Neural crest cell (in vitro differentiated cells): ENCODE measurements at places on chromosomes 11 and 22. TPM values are rescaled to one million over a fixed set of nuclear protein-coding genes. Genes with fewer than 3 reads are reported as not detected.

DNA sequence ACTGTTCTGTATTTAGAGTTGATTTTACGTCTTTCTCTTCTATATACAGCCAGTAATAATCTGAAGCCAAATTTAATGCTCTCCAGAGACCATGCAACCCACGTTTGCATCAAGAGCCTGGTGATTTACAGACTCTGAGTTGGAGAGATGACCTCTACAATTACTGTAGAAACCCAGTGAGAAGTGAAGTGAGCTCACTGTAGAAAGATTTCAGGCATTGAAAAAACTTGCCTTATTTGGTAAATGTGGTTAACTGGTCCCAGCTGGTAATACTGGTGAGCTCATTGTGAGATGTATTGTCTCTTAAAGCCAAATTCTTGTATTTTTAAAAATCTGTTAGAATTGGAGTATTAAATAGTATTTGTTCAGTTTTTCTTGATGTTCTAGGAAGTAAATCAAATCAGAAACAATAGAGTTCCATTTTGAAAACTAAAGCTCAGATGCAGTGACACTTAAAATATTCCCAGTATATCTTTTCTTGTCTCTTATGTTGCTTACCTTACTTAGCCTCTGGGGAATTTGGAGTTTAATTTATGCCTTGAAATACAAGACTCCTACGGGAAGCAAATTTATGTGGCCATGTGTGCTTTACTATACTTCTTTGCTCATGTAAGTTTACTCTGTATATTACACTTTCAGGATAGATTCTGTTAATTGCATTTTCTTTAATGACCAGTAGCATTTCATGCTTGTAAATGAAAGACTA lies 189.9 kb downstream of the ARHGAP42 start:
- no peak for DNase-seq

- DNase-seq: peak; percentile 21
These were observed 27.1 kb upstream of the TMA7B start for GRCh38 chr22:39932918-39933649.

Gene OR51L1
- total RNA-seq: not detected in 2 replicates

DNA sequence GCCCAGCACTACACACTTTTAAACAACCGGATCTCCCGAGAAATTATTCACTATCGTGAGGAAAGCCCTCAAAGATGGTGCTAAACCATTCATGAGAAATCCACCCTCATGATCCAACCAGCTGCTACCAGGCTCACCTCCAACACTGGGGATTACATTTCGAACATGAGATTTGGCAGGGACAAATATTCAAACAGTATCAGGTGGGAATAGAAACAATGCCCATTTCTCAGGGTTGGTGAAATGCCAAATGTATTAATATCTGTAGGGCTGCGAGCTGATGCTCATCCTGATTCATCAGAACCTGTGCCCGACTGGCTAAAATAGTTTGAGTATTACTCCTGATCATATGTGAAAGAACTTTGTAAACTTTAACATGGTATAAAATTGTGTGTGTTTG lies 15.8 kb upstream of the PTPRJ start:
- DNase-seq: no peak

- no peak for DNase-seq
These were observed 27.4 kb downstream of the DAGLA start for GRCh38 chr11:61707574-61707973.

- no peak for DNase-seq
These were observed 47.8 kb upstream of the SERPIND1 start for GRCh38 chr22:20725987-20726558.

- no peak for DNase-seq
These were observed 51.6 kb downstream of the CLMP start for GRCh38 chr11:123143476-123143875.

Gene MMP10
- total RNA-seq: not detected in 2 replicates

Gene AKIP1
- 29.7 and 31.5 TPM in 2 replicates for total RNA-seq

GRCh38 chr11:91163619-91164451 lies 941.0 kb upstream of the CHORDC1 start:
- DNase-seq: no peak

GRCh38 chr11:117189191-117189940 lies 9.8 kb upstream of the TAGLN start:
- no peak for DNase-seq

DNA sequence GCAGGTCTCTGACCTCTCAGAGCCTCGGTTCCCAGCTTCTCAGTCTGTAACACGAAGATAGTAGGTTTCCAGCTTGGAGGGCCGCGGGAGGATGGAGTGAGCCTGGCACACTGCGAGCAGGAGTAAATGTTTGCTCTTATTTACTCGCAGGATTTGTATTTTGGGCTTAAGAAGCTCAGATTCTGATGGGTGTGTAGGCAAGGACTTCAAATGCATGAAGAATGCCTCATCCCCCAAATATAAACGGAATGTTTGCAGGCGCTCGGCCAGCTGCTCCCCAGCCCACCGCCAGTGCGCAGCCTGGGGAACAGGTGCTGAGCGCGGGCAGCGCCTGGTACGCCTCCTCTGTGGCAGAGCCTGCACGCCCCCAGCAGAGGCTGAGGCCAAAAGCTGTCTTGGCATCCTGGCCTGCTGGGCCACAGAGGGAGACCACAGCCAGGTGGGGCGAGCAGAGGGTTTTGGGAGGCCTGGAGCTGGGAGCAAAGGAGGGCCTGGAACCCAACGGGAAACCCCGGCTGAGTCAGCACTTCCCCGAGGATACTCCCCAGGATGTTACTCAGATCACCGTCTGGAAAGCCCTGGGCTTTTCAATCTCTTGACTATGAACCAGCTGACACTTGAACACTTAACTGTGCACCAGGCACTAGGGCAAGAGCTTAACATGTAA lies 9.4 kb downstream of the EHD1 start:
- DNase-seq: no peak

DNA sequence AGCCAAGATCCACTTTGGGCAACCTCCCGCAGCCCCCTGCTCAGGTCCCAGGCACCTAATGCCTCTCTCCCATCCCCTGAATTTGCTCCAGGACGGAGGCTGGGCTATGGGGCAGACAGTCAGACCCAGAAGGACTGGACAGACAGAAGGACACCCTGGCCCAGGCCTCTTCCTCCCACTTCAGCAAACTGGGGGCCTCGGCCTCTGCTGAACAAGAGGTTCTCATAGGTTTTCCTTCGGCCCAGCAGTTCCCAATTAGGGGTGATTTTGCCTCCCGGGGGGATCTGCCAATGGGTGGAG lies 3.7 kb downstream of the SPI1 start:
- no peak for DNase-seq

- no peak for DNase-seq
These were observed 20.6 kb downstream of the DRD4 start for GRCh38 chr11:657691-658126.

Gene EHBP1L1
- total RNA-seq: 13.6 and 15.3 TPM in 2 replicates

Gene OR5P2
- total RNA-seq: not detected in 2 replicates

DNA sequence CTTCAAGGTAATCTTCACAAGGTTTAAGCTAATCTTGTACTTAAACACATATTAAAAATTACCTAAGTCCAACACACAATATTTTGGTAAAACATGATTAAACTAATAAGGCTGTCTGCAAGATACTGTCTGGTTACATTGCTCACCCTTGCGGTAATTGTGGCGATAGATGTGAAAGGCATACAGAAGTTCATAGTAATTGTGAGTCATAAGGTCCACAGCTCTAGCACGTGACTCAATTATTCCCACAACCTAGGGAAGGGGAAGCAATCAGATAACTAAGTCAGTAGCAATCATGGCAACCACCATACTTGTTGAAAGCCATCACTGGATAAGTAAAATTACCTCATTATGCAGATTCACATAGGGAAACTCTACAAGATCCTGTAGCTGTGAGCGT lies 30.5 kb upstream of the FNBP4 start:
- no peak for DNase-seq

DNA sequence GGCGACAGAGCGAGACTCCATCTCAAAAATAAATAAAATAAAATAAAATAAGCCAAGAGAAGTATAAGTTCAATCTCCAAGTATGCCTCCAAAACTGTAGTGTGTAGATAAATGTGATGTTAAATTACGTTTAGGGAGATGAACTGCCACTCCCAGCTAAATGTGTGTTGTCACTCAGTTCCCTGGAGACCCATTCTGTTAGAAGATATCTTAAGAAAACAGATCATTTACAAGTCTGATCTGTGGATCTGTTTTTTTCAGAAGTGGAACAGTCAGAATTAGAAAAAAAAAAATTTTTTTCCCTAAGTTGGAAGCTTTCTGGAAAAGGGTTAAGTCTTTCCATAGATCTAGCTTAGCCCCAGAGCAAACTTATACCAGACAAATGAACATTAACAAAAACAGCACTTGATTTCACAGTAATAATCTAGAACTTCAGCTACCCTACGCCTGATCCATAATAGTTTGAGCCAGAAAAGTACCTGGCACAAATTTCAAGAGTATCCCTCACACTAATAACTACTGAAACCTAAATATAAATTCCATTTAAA lies 18.2 kb downstream of the CELF1 start:
- DNase-seq: no peak

Gene YPEL1
- 19.5 and 20.9 TPM in 2 replicates for total RNA-seq

Gene LSP1
- not detected in 2 replicates for total RNA-seq

- no peak for DNase-seq
These were observed 99.6 kb downstream of the PGR start for GRCh38 chr11:101030015-101030414.

GRCh38 chr11:67126986-67127385 lies 7.9 kb downstream of the KDM2A start:
- no peak for DNase-seq

DNA sequence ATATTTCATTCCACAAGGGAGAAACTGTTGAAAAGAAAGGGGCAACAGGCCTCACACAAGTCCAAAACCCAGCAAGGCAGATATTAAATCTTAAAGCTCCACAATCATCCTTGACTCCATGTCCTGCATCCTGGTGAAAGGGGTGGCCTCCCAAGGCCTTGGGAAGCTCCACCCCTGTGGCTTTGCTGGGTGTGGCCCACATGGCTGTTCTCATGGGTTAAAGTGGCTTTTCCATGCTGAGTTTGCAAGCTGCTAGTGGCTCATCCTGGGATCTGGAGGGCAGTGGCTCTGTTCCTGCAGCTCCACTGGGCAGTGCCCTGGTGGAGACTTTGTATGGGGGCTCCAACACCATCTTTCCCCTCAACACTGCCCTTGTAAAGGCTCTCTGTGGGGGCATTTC lies 106.4 kb downstream of the CTNND1 start:
- no peak for DNase-seq

Gene TENM4
- 38.1 and 43.2 TPM in 2 replicates for total RNA-seq

DNA sequence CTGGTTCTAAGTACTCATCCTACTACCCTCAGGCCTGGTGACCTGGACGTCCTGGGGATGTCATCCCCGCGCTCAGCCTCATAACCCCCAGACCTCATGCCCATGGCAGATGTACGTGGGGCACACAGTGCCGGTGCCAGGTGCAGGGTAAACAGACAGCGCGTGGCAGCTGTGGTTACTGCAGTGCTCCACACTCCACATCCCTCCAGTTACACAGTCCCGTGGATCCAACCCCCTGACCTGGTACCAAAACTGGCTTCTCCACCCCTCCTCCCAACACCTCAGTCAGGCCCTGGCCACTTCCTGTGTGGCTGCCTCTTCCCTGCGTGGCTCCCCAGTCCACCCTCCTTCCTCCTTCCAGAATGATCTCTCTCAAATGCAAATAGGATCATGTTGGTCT lies 95.2 kb downstream of the DSCAML1 start:
- no peak for DNase-seq

- no peak for DNase-seq
These were observed 953.4 kb downstream of the DLG2 start for GRCh38 chr11:84673753-84674152.

Gene RAG2
- 0.39 TPM in 1 of 2 replicates, not detected in the other for total RNA-seq

GRCh38 chr11:122743949-122744348 lies 88.4 kb downstream of the UBASH3B start:
- DNase-seq: no peak

Gene MUC2
- total RNA-seq: not detected in 2 replicates

DNA sequence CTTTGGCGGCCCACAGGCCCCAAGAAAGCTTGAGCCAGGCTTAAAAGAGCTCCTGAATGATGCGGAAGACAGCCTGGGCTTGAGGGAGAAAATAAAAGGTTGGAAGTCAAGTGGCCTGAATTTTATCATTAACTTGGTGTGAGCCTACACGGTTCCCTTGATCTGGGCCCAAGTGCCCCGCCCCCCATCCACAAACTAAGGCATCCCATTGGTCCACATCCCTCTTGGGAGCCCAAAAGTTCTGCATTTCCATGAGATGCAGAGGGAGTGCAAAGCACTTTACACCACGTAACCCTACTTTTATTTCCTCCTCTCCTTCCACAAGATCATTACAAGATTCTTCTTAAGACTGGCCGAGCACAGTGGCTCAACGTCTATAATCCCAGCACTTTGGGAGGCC lies 22.2 kb downstream of the LARGE1 start:
- DNase-seq: no peak

GRCh38 chr11:121449123-121449522 lies 3.0 kb upstream of the SORL1 start:
- DNase-seq: no peak

Gene UBASH3B
- total RNA-seq: 6.6 and 6.8 TPM in 2 replicates

Gene FAM83F
- 2.8 and 3.1 TPM in 2 replicates for total RNA-seq

DNA sequence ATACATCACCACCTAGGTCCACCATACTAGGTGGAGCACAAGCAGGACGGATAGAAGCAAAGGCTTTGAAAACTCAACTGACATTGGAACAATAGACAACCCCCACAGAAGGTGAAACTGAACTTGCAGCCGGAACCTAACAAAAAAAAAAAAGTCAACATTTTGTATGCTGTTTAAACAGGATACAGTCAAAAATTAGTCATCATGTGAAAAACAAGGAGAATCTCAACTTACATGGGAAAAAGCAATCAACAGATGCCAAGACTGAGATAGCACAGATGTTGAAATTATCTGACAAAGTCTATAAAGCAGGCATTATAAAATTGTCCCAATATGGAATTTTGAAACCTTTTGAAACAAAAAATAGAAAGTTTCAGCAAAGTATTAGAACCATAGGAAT lies 123.8 kb downstream of the RAB38 start:
- DNase-seq: no peak

Gene LUZP2
- total RNA-seq: 0.23 and 0.28 TPM in 2 replicates

Gene HEPHL1
- not detected in 2 replicates for total RNA-seq

- DNase-seq: no peak
These were observed 16.3 kb upstream of the VSIG10L2 start for GRCh38 chr11:125929445-125930075.

Gene LRRN4CL
- total RNA-seq: 1.6 and 1.8 TPM in 2 replicates

Gene GSTT2B
- total RNA-seq: 1.8 and 2.1 TPM in 2 replicates

GRCh38 chr11:61357233-61357893 lies 4.3 kb downstream of the CYB561A3 start:
- DNase-seq: no peak

Gene E2F8
- 11.3 and 11.5 TPM in 2 replicates for total RNA-seq

Gene GAL
- 1.1 and 1.8 TPM in 2 replicates for total RNA-seq
